ENCODE measurements at places on chromosomes 7 and 10. TPM values are rescaled to one million over a fixed set of nuclear protein-coding genes. Genes with fewer than 3 reads are reported as not detected.
A peak's percentile ranks its signal among the peaks of the same experiment; 100 is the strongest.

GRCh38 chr10:59628456-59628855, 81.2 kb downstream of the SLC16A9 start:
- no peak overlapping the region for H3K27ac ChIP-seq
- H3K36me3 ChIP-seq = no peaks in the 10 kb centered on the region
- H3K4me3 ChIP-seq = no peak overlapping the region

- H3K27ac ChIP-seq = no peak overlapping the region
- peaks cover 4% of the 10 kb centered on the region for H3K4me1 ChIP-seq
- no peaks in the 10 kb centered on the region for H3K27me3 ChIP-seq
- no peak overlapping the region for H3K4me3 ChIP-seq
- DNase-seq = no peak
Observed at GRCh38 chr10:71448146-71448545, 51.4 kb downstream of the CDH23 start.

Gene CCL26
- 6.2 TPM for total RNA-seq

DNA sequence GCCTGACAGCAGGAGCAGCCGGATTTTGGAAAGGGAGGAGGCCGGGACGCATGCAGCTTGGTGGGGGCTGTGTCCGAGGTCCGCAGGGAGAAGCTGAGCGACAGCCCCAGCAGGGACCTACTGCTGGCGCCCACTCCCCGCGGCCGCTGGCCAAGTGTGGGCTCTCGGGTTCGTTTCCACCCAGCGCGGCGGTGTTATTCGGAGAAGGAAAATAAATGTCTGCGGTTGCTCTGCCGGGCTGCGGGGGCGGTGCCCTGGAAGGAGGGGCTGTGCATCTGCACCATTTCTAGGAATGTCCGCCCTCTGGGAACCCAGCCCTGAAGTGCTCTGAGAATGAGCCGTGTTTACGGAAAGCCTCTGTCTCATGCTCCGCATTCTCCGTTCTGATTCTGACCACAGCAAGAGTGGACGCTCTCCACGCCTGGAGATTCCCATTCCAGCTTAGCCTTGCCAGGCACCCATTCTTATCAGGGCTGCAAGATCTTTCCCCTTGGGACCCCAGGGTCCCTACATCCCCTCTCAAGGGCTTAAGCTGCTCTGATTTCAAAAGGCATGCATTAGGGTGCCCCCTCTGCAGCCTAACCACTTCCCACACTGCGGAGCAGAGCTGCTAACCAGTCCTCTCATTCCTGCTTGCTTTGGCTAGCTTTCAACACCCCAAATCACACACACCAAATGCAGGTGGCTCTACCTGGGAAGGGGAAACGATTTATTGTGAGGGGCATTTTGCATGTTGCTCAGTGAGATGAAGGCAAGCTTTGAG, 256.6 kb upstream of the GLI3 start:
- no peak overlapping the region for H3K27ac ChIP-seq
- peaks cover 13% of the 10 kb centered on the region for H3K4me1 ChIP-seq
- peak overlapping the region; percentile 66 for H3K4me3 ChIP-seq
- H3K36me3 ChIP-seq = no peaks in the 10 kb centered on the region

GRCh38 chr10:93514521-93514920, 18.1 kb downstream of the CEP55 start:
- no peak overlapping the region for H3K27ac ChIP-seq
- DNase-seq = no peak
- peaks cover 44% of the 10 kb centered on the region for H3K36me3 ChIP-seq
- H3K4me1 ChIP-seq = no peaks in the 10 kb centered on the region
- H3K27me3 ChIP-seq = no peaks in the 10 kb centered on the region

GRCh38 chr10:34704526-34705184, 110.4 kb downstream of the PARD3 start:
- H3K36me3 ChIP-seq = no peaks in the 10 kb centered on the region
- H3K4me1 ChIP-seq = peaks cover 22% of the 10 kb centered on the region
- H3K27me3 ChIP-seq = no peaks in the 10 kb centered on the region

Gene C10orf90
- total RNA-seq = 0.43 TPM

Gene TAS2R39
- total RNA-seq = not detected

DNA sequence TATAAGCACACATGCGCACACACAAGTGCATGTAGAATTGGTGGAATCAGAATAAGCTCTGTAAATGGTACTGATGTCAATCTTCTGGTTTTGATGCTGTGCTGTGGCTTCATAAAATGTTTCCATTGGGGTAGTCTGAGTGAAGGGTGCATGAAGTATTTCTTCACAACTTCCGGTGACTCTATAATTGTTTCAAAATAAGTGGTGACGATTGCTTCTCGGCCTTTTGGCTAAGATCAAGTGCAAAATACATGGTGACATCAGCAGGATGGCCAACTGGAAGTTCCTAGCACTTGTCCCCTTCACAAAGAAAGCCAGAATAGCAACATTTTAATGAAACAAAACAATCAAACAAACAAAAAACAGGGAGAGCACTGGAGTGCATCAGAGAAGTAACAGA, 41.6 kb upstream of the CAMK2B start:
- H3K4me3 ChIP-seq = no peak overlapping the region
- H3K36me3 ChIP-seq = no peaks in the 10 kb centered on the region
- no peaks in the 10 kb centered on the region for H3K27me3 ChIP-seq
- no peak for DNase-seq
- no peaks in the 10 kb centered on the region for H3K4me1 ChIP-seq

Measured in GM23338 (cell line).